ENCODE measurements at places on chromosomes 13 and 19. TPM values are rescaled to one million over a fixed set of nuclear protein-coding genes. Genes with fewer than 3 reads are reported as not detected.

KIR3DL3 gene
- not detected for total RNA-seq

KANK3 gene
- not detected for total RNA-seq

CLEC17A gene
- under 0.01 TPM for total RNA-seq

SIGLECL1 gene
- not detected for total RNA-seq

ZNF649 gene
- 5.4 TPM for total RNA-seq

MISP gene
- total RNA-seq = 0.59 TPM

PGLYRP1 gene
- total RNA-seq = not detected

SPATA13 gene
- 37.7 TPM for total RNA-seq

LGALS7B gene
- not detected for total RNA-seq

DNA sequence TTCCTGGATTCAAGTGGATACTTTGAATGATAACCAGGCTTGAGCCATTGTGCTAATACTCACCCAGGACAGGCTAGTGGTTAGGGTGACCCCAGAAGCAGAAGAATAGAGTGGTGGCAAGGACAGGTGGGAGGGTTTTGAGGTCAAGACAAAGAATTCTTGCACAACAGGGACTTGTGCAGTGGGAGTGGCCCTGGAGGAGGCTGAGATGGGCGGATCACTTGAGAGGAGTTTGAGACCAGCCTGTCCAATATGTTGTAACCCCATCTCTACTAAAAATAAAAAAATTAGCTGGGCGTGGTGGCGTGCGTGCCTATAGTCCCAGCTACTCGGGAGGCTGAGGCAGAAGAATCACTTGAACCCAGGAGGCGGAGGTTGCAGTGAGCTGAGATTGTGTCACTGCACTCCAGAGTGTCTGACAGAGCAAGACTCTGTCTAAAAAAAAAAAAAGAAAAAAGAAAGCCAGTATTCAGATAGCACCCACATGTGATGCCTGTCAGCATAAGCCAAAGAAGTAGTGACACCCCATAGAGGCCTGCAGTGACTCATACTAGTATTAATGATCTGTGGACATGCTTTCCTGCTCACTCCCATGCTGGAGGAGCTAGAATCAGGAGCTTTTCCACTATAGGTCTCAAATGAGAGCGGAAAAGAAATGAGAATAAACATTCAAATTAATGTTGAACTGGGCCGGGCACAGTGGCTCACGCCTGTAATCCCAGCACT lies 78.7 kb downstream of the RNF17 start:
- no peak for DNase-seq

DNA sequence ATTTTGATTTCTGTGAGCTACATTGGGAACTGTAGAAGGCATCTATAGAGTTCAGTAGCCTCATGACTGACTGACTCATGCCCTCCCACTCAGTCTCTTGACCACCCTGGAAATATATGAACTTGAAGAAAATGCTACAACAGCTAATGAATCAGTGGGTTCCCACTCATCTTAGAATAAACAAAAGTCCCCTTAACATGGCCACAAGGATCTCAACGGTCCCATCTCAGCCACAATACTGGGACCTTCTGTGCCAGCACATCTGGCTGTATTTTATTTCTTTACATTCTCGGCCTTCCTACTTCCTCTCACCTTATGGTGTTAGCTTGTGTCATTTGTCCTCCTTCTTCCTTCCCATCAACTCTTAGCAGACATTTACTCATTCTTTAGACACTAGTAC lies 619.8 kb downstream of the DCT start:
- no peak for DNase-seq

DNA sequence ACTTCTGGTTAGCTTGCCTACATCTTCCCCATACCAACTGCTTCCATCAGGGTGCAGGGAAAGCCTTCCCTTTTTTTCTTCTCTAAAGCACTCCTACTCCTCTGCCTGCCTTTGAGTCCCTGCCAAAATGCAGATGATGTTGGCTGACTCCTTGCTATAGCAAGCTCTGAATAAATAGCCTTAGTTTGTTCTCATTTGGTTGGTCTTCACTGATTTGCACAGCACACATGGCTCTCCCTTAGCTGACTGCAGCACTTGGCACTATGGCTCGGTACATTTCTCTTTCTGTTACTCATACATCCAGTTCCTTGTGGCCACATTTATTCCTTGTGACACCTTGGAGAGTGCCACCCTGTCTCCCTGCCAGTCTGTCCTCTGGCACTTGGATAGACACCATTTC lies 249.8 kb downstream of the DCLK1 start:
- peak; percentile 21 for DNase-seq

- peak; percentile 87 for DNase-seq
Measured at GRCh38 chr13:46804391-46804815, 7.4 kb upstream of the ESD start.

DNA sequence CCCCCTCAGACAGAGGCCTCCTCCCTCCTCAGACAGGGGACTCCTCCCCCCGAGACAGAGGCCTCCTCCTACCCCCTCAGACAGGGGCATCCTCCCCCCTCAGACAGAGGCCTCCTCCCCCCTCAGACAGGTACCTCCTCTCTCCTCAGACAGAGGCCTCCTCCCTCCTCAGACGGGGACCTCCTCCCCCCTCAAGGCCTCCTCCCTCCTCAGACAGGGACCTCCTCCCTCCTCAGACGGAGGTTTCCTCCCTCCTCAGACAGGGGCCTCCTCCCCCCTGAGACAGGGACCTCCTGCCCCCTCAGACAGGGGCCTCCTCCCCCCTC lies 13.9 kb downstream of the C3 start:
- peak; percentile 66 for DNase-seq

GRCh38 chr19:1551068-1552040 lies 16.8 kb downstream of the MEX3D start:
- DNase-seq = peak; percentile 29

DNA sequence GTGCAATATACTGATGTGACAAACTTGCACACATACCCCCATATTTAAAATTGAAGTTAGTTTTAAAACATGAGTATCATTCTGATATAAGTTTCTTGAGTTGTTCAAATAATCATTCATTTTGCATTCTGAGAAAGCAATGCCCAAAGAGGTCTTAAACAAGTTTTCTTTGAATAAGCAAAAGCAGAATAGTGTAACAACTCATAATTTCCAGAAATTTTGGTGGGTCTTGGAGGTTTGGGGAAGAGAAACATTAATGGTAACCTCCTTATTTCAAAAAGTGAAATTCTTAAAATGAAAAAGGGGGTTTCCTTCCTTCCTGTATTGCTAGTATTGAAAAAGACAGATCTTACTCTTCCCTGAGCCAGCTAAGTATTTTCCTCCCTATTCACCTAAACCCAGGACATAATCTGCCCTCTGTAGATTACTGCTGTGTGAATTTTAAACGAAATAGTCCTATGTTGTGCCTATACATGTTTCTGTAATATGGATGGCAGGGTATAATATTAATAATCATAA lies 30.4 kb downstream of the SLC25A15 start:
- no peak for DNase-seq

DNA sequence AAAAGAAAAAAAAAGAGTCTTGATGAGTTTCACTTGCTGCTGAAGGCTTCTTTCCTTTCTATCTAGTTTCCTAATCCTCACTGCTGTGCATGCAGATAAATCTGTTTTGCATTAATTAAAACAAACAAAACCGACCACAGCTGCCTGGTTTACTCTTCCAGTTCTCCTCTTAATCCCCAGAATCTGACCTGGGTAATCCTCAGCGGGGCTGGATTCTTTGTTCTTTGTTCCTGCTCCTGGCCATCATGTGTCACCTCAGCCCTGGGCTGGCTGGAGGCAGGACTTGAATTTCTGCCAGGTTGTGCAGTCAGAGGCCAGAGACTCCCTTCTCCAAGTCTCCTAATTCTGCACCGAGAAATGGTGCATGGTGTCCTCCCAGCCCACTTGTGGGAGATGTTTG lies 52.2 kb upstream of the CYP4F8 start:
- DNase-seq = no peak

GRCh38 chr13:106887686-106888085 lies 319.7 kb upstream of the ARGLU1 start:
- no peak for DNase-seq

GRCh38 chr13:41820581-41821237 lies 140.2 kb downstream of the VWA8 start:
- DNase-seq = no peak

DNA sequence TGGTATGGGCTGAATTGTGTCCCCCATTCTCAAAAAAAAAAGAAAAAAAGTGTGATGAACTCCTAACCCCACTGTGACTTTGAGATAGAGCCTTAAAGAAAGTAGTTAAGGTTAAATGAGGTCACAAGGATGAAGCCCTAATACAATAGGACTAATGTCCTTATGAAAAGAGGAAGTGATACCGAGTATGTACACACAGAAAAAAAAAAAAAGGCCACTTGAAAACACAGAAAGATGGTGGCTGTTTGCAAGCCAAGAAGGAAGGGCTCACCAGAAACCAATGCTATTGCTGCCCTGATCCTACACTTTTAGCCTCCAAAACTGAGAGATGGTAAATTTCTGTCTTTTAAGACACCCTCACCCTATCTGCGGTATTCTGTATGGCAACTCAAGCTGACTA lies 955.6 kb downstream of the PCDH17 start:
- DNase-seq = no peak

DNA sequence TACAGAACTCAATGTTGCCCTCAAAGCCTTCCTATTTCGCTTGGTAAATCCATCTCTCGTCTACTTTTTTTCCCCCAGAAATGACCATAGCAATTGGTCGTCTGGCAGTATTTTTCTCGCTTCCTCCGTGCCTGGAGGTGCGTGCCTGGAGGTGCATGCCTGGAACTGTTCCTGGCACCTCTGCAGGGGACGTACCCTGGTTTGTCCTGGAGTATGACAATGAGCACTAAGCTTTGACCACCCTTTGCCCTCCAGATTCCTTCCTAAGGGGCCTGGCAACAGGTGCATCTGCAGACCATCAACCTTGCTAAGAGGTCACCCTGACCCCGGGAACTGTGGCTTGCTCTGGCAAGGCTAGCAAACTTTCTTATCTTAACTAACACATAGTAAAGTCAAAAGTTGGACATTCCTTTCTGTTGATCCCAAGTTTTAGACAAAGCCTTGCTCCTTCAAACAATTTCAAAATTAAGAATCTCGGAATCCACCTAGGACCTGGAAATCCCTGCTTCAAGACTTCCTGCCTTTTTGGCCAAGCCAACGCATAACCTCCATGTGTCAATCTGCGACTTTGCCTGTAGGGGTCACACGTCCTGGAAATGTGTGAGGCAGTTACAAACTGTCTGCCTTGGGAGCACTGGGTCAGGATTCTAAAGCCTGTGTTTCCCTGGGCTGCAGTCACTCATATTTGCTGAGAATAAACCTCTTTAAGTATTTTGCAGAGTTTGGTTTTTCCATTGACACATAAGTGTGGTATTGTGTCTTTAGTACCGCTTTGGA lies 28.8 kb upstream of the TUBGCP3 start:
- no peak for DNase-seq

- DNase-seq = no peak
Measured at GRCh38 chr13:48478391-48478790, 54.5 kb downstream of the RCBTB2 start.

DNA sequence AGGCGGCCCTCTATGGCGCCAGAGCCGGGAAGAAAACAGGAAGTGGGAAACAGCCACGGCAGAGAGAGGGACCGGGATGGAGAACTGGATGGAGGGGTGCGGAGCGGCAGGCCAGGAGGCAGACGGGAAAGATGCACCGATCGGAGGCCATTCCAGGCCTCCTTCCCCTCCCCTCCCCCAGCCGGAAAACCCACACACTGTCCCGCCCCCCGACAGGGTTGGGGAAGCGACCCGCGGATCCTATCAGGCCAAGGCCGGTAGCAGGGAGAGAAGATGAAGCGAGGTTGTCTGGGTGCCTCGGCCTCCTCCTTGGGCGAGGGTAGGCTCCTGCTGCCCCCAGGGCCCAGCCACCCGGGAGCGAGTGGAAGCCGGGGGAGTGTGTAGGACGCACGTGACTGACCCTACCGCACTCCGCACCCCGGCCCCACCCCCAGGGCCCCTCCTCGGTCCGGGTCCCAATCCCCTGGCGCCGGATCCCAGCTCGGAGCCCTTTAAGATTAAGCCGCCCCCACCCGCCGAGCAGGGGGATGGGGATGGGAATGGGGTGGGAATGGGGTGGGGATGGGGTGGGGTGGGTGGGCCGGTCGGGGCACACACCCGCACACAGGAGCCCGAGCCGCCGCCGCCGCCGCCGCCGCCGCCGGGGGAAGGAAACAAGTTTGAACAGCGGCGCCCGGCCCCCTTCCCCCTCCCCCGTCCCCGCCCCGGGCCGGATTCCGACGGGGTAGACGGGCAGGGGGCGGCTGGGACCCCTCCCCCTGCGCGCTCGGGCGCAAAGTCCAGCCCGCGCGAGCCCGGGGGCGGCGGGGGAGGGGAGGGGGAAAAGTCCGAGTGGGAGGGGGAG lies 1.5 kb downstream of the ERF start:
- DNase-seq = peak; percentile 96

- no peak for DNase-seq
Measured at GRCh38 chr13:99967498-99967868, 4.1 kb downstream of the ZIC5 start.

GRCh38 chr13:95494082-95494681 lies 58.3 kb upstream of the CLDN10 start:
- DNase-seq = peak; percentile 92

GRCh38 chr13:92804926-92805325 lies 421.7 kb upstream of the GPC6 start:
- DNase-seq = no peak

GRCh38 chr13:46134961-46135522 lies 30.2 kb upstream of the CPB2 start:
- DNase-seq = no peak

DNA sequence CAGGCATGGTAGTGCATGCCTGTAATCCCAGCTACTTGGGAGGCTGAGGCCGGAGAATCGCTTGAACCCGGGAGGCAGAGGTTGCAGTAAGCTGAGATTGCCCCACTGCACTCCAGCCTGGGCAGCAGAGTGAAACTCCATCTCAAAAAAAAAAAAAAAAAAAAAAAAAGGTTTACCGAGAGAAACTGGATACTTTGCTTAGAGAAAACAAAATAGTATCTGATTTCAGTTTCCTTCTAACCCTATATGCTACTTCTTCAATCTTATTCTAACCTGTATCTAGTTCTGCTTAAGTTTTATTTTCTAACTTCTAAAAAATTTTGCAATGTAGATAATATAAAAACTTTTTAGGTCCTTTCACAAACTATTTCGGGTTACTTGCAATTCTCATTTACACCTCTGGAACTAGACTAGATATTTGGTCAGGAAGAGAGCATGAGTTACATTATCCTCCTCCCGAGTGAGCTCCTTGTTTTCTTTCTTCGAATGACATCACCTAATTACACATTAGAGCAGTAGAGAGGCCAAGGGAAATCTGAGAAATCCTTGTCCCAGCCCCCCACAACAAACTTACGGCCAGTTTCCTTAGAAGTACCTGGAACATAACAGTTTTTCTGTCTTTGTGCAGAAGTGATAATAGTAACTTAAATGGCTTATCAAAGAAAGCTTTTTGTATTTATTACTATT lies 128.9 kb downstream of the B3GLCT start:
- DNase-seq = peak; percentile 83

DNA sequence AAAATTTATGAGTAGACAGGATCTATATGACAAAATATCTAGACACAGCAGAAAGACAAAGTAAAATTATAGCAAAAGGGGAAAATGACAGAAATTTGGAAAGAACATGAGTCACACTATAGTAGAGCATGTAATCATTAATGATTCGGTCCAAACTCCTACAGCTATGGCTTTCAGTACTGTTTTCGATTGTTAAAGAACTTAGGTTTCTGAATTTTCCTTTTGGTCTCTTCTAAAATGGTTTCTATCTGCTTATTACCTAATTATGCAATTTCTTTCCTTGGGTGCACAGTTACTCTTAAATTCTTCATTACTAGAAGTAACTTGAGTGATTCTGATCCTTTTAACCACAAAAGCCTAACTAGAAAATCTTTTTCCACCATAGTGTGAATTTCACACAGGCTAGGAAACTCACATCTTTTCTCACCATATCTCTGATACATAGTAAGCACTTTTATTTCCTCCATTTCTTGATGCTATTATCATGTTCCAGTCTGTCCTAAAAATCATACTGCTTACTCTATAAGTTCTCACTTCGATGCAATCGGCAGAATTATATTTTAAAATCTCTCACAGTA lies 1101.4 kb downstream of the PCDH9 start:
- no peak for DNase-seq
